Activated naive CD8-positive, alpha-beta T cell treated with anti-CD3 and anti-CD28 coated beads, Interleukin-2, amount 10 ng/mL, durations not matched to agents 7 days and 5 days (primary cell): ENCODE measurements at places on chromosomes 3 and 15. TPM values are rescaled to one million over a fixed set of nuclear protein-coding genes. Genes with fewer than 3 reads are reported as not detected.
A peak's percentile ranks its signal among the peaks of the same experiment; 100 is the strongest.

- H3K4me3 ChIP-seq = no peak overlapping the region
- no peaks in the 10 kb centered on the region for H3K27me3 ChIP-seq
- no peak for DNase-seq
- H3K27ac ChIP-seq = no peak overlapping the region
Measured at GRCh38 chr3:15819576-15819975, 21.8 kb upstream of the ANKRD28 start.

DNA sequence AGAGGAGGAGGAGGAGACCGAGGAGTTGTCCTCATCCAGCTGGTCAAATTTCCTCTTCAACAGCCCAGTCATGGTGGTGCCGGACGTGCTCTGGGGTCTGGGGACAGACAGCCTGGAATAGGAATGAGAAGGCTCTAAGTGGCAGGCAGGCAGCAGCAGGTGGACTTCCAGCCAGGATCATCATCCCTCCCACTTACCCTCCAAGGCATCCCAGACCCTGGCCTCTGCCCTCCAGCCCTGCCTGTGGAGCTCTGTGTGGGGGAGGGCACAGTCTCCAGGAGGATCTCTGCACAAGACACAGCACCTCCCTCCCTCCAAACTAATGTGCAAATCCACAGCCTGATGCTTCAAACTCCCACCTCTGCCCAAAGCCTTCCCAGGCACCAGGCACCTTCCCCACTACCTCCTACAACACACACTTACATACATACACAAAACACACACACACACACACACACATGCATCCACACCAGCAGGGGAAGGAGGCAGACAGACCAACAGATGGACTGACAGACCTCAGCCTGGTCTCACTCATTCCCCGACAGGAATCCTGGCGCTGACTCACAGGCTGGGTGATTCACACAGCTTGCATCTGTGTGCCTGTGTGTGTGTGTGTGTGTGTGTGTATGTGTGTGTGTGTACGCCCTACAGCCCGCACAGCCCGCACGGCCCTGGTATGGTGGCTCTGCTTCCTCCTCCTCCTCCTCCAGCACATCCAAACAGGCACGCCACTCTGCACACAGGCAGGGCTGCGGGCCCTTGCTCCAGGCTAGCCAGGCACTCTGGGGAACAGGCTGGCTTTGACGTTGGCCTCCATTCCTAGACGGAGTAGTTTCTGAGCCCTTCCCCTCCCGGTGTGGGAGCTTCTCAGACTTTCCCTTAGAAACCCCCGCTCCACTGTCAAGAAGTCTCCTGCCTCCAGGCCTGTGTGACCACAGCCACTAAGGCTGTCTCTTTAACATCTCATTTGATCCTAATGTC lies 6.5 kb downstream of the CSRNP1 start:
- peak; percentile 68 for DNase-seq
- H3K27ac ChIP-seq = peak overlapping the region; percentile 97
- H3K4me3 ChIP-seq = peak overlapping the region; percentile 96
- H3K36me3 ChIP-seq = peaks cover 24% of the 10 kb centered on the region
- H3K4me1 ChIP-seq = peaks cover 57% of the 10 kb centered on the region
- H3K27me3 ChIP-seq = no peaks in the 10 kb centered on the region

The KNL1 gene
- 46.2 TPM for total RNA-seq

The OSTN gene
- total RNA-seq = not detected

DNA sequence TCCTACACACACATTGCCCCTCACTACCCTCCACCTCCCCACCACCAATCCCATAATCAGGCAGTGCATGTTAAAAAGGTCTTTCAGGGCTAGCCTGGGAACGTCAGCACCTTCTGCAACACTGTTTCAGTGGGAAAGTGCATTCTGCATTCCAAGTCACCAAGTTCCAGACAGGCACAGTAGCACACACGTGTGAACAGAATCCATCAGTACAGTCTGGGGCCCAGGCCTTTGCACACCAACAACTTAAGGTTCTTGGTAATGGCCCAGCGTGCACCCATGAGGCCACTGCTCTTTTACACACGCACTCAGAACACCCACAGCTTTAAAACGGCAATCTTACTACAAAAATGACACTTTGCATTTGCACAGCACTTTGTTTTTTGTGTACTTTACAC lies 1.2 kb downstream of the ANXA2 start:
- DNase-seq = no peak
- peaks cover 3% of the 10 kb centered on the region for H3K27me3 ChIP-seq
- peaks cover 29% of the 10 kb centered on the region for H3K36me3 ChIP-seq
- peaks cover 34% of the 10 kb centered on the region for H3K4me1 ChIP-seq

DNA sequence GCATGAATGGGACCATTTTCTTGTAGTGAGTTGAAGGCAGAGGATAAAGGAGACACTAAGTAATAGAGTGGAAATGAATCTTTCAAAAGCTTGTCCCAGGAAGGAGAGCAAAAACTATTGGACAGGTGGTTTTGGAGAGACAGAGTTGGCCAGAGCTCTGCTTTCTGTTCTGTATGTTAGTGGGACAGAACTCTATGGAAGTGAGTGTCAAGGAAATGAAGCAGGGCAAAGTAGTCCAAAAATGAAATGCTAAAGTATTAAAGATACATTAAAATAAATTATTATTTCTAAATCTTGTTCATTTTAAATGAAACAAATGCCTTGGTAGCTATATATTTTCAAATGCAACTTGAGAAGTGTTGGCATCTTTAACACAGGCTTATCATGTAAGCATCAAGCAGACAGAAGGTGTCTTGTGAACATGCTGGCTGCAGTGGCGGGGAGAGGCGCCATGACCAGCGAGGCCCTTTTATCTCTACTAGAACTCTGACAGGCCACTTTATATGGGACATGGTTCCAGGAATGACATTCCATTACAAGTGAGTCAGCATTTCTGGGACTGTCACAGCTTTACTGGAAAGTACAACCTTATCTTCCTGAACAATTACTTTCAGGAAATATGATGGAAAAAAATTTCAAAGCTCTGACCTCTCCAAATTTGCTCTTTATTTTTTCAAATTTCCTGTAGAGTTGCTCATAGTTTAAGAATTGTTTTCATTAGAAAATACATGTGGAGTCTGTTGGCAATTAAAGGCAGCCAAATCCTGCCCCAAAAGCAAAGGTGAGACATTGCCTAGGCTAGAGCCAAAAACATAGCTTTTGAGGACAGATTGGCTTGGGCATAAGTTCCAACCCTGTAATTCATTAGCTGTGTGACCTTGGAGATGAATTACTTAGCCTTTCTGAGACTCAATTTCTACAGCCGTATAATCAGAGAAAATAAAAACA lies 106.5 kb downstream of the ECT2 start:
- no peak overlapping the region for H3K4me3 ChIP-seq
- H3K27ac ChIP-seq = no peak overlapping the region
- H3K27me3 ChIP-seq = peaks cover 2% of the 10 kb centered on the region
- H3K4me1 ChIP-seq = no peaks in the 10 kb centered on the region

DNA sequence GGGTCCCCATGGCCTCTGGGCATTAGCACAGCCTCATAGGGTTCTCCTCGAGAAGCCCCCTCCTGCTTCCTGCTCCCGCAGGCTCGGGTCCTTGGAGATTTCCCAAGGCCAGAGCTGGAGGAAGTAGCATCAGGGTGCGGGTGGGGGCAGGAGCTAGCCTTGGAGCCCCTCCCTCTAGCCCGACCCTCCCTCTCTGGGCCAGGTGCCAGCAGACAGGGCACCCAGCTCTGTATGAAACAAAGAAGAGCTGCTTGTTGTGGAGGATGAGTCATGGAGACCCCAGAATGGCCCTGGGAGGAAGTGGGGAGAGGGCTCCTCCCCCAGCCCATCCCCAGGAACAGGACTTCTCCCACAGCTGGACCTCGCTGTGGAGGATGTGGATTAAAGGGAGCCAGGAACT lies 29.2 kb downstream of the EPHB3 start:
- no peak overlapping the region for H3K4me3 ChIP-seq
- H3K27ac ChIP-seq = no peak overlapping the region
- H3K36me3 ChIP-seq = no peaks in the 10 kb centered on the region
- no peak for DNase-seq
- H3K4me1 ChIP-seq = no peaks in the 10 kb centered on the region
